H1 (cell line): ENCODE measurements at places on chromosomes 6 and 20.

DNA sequence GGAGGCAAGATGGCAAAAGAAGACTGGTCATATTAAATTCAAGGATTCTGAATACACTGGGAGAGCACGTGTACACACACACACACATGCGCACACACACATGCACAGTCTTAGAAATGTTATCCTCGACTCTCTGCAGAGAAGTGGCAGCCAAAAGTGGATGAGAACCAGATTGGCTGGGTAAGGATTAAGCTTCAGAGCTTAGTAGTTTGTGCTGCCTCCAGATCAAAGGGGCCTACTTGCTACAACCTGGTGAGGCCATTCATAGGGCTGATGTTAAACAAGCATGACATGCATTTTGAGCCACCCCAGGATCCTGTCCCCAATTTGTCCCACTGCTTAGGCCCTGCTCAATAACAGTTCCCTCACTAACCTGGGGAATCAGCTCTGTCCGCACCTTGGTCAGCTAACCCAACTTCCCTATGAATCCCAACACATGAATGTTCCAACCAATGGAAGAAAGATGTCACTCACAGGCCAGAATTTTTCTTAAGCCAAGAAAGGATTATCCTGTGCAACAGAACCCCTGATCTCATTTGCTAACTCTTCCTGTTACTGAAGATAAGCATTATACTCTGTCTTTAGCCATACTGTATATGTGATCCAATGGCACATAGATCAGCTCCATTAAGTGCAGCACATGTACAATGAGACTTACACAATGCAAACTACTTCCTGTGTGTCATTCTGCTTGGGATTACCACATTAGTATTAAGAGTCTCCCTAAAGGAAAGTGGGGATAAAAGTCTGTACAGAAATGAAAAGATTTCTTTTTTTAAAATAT, 31.0 kb downstream of the TOMM6 start:
- H3K4me1 ChIP-seq: no peaks in the 10 kb centered on the region
- H3K4me3 ChIP-seq: no peak overlapping the region
- no peaks in the 10 kb centered on the region for H3K27me3 ChIP-seq
- no peak overlapping the region for H3K27ac ChIP-seq

GRCh38 chr20:58431134-58431533, 42.1 kb downstream of the VAPB start:
- DNase-seq: no peak
- no peaks in the 10 kb centered on the region for H3K27me3 ChIP-seq
- no peak overlapping the region for H3K27ac ChIP-seq
- H3K4me1 ChIP-seq: 0 out of 2 replicates have a peak, but pooled peaks cover 3% of the 10 kb centered on the region

DNA sequence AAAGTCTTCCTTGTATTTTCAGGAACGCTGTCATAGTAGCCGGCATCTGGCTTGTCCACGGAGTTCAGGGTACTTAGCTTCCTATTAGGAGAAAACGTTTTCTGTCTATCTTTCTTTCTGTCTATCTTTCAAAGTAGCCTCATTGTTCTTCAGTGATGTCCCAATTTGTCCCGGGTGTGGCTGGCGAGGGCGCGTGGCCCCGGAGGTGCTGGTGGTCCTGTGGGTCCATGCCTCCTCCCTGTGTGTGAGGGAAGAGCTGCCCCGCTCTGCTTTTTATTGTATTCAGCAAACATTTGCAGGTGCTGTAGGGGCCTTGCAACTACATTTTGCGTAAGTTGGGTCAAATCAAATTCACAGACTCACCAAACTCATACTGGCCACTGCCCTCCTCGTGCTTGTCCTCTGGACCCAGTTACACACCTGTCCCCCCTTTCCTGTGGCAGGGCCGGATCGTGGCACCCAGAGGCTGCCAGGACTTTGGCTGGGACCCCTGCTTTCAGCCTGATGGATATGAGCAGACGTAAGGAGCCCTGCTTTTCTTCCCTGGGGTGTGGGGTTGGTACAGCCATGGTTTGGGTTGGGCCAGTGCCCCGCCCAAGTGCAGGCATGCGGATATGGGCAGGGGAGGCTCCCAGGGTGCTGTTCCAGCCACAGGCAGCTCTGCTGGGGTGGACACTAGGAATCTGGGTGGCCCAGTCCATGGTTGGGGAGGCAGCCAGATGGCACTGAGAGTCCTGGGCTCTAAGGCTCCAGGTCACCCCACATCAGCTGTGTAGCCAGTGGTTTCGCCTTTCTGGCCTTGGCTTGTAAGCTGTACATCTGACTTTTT, 12.3 kb downstream of the ITPA start:
- no peaks in the 10 kb centered on the region for H3K27me3 ChIP-seq
- no peak for DNase-seq
- no peak overlapping the region for H3K27ac ChIP-seq
- no peak overlapping the region for H3K4me3 ChIP-seq
- H3K36me3 ChIP-seq: peaks cover 2% of the 10 kb centered on the region; the same call in 1 of the 2 replicates
- no peaks in the 10 kb centered on the region; the same call in 1 of the 2 replicates for H3K4me1 ChIP-seq

DNA sequence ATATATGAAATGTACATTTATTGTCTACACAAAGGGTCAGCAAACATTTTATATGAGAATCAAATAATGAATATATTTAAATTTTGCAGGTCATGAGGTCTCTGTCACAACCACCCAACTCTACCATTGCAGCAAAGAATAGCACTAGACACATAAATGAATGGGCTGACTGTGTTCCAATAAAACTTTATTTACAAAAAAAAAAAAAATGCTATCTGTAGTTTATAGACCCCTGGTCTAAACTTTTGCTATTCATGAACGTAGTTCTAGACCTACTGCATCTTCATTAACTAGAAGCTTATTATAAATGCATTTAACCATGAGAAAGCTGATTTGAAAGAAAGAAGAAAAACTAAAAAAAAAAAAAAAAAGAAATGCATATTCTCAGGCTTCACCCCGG, 610.9 kb upstream of the AGPAT4 start:
- H3K36me3 ChIP-seq: no peaks in the 10 kb centered on the region
- no peaks in the 10 kb centered on the region for H3K4me1 ChIP-seq
- H3K27me3 ChIP-seq: no peaks in the 10 kb centered on the region
- no peak overlapping the region for H3K27ac ChIP-seq
- no peak overlapping the region for H3K4me3 ChIP-seq

- no peaks in the 10 kb centered on the region for H3K27me3 ChIP-seq
- DNase-seq: no peak
- H3K4me1 ChIP-seq: no peaks in the 10 kb centered on the region
- no peak overlapping the region for H3K27ac ChIP-seq
- H3K36me3 ChIP-seq: no peaks in the 10 kb centered on the region
- no peak overlapping the region for H3K4me3 ChIP-seq
Observed at GRCh38 chr6:20826378-20826777, 292.1 kb downstream of the CDKAL1 start.

DNA sequence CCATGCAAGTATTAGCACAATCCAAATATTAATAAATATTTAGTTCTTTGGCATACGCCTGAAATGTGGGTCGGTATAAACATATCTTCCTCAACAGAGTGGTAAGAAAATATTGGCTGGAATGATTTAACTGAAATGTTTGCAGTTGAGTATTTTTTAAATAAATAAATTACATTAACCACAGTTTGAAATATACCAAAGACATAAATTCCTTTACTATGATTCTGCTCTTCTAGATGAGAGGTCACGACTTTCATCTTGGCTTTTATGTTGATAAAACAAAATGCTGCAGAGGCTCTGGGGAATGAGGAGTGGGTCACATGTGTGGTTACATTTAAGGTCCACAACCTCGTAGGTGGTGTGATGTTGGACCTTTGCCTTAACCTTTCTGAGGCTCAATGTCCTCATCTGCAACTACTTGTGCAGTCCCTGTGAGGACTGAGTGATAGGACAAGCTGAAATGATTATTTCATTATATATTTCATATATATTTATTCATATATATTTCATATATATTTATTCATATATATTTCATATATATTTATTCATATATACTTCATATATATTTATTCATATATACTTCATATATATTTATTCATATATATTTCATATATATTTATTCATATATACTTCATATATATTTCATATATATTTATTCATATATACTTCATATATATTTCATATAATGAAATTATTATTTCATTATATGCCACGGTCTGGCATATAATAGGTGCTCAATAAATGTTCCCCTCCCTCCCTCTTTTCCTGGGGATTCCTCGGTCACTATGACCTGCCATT, 107.4 kb downstream of the SAMD5 start:
- no peaks in the 10 kb centered on the region for H3K4me1 ChIP-seq
- no peak overlapping the region for H3K27ac ChIP-seq
- H3K36me3 ChIP-seq: no peaks in the 10 kb centered on the region

DNA sequence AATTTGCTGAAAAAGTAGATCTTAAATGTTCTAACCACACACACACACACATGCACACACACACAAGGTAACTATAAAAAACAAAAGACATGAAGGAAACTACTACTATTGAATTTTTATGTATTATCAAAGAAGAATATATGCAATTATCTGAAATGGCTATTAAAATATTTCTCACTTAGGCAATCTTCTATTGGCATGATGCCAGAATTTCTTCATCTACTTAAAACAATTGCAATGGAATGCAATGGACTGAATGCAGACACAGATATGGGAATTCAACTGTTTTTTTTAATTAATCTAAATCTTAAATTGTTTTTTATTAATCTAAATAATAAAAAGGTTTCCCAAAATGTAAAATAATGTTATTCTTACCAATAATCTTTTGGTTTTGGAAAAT, 152.6 kb upstream of the SMLR1 start:
- DNase-seq: no peak
- no peaks in the 10 kb centered on the region for H3K36me3 ChIP-seq
- no peaks in the 10 kb centered on the region; the same call in 1 of the 2 replicates for H3K4me1 ChIP-seq
- no peak overlapping the region for H3K27ac ChIP-seq
- H3K4me3 ChIP-seq: no peak overlapping the region

- H3K4me3 ChIP-seq: no peak overlapping the region
- peaks cover 3% of the 10 kb centered on the region for H3K4me1 ChIP-seq
- no peak for DNase-seq
- no peaks in the 10 kb centered on the region for H3K27me3 ChIP-seq
- no peak overlapping the region for H3K27ac ChIP-seq
Observed at GRCh38 chr6:74356391-74356790, 660.4 kb downstream of the CD109 start.

GRCh38 chr6:12048609-12049008, 36.5 kb downstream of the HIVEP1 start:
- H3K27me3 ChIP-seq: no peaks in the 10 kb centered on the region
- H3K36me3 ChIP-seq: no peaks in the 10 kb centered on the region

DNA sequence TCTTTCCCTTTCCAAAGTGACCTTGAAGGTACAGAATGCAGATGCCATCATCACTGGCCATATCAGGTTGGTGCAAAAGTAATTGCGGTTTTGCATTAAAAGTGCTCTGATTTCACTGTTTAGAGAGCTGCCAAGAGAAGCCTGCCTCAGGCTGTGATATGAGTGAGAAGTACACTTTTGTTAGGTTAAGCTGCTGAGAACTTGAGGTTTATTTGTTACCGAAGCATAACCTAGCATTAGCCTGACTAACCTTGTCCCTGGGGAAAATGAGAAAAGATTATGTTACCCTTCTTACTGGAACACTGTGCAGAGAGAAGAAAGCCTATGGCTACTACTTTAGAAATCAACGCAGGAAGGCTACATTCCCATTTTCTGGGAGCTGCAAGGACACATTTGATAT, 70.5 kb upstream of the RBM24 start:
- H3K27ac ChIP-seq: no peak overlapping the region
- no peaks in the 10 kb centered on the region for H3K4me1 ChIP-seq
- H3K27me3 ChIP-seq: no peaks in the 10 kb centered on the region
- DNase-seq: no peak
- H3K36me3 ChIP-seq: no peaks in the 10 kb centered on the region
- H3K4me3 ChIP-seq: no peak overlapping the region

GRCh38 chr6:125984311-125984710, 2.0 kb upstream of the TRMT11 start:
- H3K36me3 ChIP-seq: no peaks in the 10 kb centered on the region
- DNase-seq: no peak
- no peak overlapping the region for H3K4me3 ChIP-seq
- peaks cover 3% of the 10 kb centered on the region; the same call in 1 of the 2 replicates for H3K4me1 ChIP-seq

DNA sequence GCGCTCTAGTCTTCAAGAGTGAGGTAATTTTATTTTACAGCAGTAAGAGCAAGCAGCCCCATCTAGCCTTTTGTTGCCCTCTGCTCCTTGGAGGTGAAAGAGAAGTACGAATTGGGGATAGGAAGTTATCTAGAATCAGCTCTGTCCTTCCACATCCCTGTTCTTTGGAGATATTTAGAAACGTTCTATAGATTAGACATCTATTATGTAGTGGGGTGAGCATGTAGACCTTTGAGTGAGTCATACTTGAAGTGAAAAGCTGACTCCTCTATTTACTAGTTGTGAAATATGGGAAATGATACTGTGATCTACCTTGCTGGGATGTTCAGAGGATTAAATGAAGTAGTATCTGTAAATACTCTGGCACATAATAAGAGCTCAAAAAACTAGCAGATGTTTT, 36.0 kb upstream of the SLC35D3 start:
- no peaks in the 10 kb centered on the region for H3K4me1 ChIP-seq
- H3K4me3 ChIP-seq: no peak overlapping the region
- no peaks in the 10 kb centered on the region for H3K27me3 ChIP-seq
- no peak overlapping the region for H3K27ac ChIP-seq
- no peaks in the 10 kb centered on the region for H3K36me3 ChIP-seq

DNA sequence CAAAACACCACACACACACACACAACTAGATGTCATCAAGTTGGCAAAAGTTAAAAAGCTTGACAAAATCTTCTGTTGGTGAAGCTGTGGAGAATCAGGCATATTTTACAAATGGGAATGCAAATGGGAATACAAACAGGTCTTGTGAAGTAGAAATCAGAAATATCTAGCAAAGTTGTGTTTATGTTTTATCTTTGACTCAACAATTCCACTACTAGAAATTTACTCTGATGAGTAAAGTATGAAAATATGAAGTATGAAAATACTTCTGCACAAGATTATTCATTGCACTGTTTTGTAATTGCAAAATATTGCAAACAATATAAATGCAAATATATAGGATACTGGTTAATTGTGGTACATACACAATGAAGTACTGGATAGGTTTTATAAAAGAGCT, 1166.0 kb upstream of the GJE1 start:
- DNase-seq: no peak
- no peaks in the 10 kb centered on the region for H3K36me3 ChIP-seq
- H3K4me3 ChIP-seq: no peak overlapping the region
- no peaks in the 10 kb centered on the region for H3K27me3 ChIP-seq

DNA sequence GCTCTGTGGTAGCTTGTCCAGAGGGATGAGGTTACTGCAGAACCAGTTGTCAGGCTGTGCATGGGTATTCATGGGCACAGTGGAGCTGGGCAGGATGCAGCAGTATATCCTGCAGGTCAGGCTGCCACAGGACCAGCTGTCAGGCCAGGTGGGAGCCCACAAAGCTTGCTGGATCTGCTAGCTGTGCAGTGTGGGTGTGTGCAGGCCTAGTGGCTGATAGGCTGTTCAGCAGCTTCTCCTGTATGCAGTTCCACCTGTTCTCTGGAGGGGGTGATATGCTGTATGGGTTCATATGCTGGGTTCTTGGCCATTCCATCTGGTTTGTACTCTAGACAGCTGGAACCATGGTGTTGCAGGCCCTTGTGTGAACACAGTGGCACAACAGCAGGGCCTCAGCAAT, 40.6 kb upstream of the TPD52L1 start:
- no peaks in the 10 kb centered on the region for H3K27me3 ChIP-seq
- H3K4me1 ChIP-seq: no peaks in the 10 kb centered on the region
- H3K4me3 ChIP-seq: no peak overlapping the region
- no peak overlapping the region for H3K27ac ChIP-seq
